ENCODE measurements at places on chromosomes 13 and 19. TPM values are rescaled to one million over a fixed set of nuclear protein-coding genes. Genes with fewer than 3 reads are reported as not detected.

The KIR2DL3 gene
- total RNA-seq = not detected

- DNase-seq = no peak
Observed at GRCh38 chr13:113465300-113465699, 12.0 kb upstream of the ADPRHL1 start.

DNA sequence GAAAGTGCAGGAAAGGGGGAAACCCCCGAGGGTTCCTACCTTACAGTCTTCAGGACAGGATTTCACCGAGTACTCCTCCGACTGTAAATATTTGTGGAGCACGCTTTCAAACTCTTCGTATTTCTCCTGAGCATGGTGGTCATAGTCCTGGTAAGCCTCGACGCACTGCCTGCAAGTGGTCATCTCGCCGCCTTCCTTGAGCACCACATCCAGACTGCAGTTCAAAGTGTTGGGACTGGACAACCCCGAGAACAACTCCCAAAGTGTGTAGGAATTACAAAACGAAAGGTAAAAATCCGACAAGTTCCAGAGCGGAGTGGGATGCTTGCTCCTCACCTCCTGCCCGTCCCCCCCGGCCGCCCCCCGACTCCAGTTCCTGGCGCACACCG, 349.7 kb downstream of the LIG4 start:
- DNase-seq = no peak

DNA sequence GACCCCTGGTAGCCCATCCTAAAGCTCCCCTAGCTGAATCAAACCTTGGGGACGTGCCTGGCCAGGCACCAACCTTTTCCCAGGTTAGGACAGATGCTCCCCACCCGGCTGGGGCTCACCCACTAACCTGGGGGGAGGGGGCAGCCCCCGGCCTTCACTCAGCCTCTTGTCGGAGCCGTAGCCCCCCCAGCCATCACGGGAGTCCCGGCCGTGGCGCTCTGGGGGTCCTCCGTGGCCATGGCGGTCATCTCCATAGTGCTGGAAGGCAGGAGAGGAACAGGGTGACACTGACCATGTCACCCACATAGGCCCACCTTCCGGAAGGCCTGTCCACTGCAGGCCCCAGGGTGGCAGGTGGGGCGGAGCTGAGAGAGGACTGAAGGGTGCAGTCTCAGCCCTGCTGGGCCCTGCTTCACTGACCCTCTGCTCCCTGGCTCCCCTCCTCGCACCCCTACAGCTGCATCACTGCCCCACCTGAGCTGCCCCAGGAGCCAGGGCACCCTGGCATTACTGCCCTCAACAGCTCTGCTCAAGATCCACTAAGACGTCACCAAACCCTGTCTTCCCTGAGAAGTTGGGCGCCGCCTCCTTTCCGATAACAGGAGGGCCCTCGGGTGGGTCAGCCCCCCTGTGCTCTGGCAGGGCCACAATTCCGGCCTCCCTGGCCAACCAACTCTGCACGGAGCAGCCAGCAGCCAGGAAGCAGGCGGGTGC, 22.6 kb upstream of the TINCR start:
- no peak for DNase-seq

DNA sequence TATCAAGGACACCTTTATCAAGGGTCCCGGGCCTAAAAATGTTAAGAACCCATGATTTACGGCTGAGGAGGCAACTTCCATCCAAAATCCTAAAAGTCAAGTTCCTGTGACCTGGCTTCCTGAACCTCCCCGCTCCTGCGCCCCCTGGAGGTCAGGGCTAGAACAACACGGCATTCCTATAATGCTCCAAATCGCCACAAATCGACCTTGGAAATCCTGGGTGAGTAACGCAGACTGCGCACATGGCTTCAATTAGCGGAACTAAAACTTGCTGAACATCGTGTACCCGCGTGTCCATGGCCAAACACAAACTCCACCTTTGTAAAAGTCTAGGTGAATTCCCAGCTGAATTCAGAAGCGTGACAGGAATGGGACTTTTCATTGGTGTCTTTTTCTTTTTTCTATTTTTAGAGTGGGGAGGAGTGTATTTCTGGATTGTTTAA, 4.3 kb upstream of the C5AR1 start:
- DNase-seq = peak; percentile 94
